CD8-positive, alpha-beta T cell (primary cell): ENCODE measurements at places on chromosomes 6 and 20.
A peak's percentile ranks its signal among the peaks of the same experiment; 100 is the strongest.

GRCh38 chr6:126066053-126067048, 80.0 kb downstream of the TRMT11 start:
- no peak for DNase-seq

GRCh38 chr20:57878786-57879424, 169.1 kb upstream of the PMEPA1 start:
- DNase-seq: no peak

GRCh38 chr6:155067956-155068615, 73.0 kb downstream of the TIAM2 start:
- DNase-seq: no peak

DNA sequence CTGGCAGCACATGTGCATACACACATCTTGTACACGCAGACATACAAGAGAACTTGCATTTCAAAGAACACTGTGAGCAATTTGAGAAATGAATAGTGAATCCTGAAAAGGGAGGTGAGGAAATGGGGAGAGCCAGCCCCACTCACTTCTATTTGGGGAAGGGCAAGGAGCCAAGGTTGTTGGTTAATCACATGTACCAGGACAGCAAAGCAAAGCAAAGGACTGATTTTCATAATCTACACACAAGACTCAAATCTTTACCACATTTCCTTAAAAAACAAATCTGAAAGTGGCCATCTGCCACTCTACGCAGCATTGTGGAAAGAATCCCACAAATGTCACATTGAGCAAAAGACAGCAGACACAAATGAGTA, 35.0 kb upstream of the KIF16B start:
- DNase-seq: no peak

GRCh38 chr6:131443514-131443913, 129.5 kb upstream of the ARG1 start:
- DNase-seq: peak; percentile 51

GRCh38 chr6:170089963-170090362, 200.9 kb downstream of the DLL1 start:
- DNase-seq: no peak

DNA sequence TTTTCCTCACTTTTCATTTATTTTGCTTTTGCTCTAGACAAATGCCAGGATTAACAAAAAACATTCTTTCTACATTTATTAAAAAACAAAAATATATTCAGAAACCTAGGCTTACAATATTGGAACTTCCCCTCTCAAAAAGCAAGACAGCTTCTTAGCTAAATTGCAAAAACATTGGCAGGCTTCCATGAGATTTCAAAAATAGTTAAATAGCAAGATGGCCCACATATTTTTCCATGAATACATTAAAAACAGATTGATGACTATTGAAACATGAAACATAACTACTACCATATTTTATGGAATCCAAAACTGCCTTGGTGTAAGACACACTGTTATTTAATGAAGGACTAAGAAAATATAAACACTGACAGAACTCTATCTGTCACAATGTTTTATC, 92.0 kb downstream of the LY86 start:
- DNase-seq: no peak

DNA sequence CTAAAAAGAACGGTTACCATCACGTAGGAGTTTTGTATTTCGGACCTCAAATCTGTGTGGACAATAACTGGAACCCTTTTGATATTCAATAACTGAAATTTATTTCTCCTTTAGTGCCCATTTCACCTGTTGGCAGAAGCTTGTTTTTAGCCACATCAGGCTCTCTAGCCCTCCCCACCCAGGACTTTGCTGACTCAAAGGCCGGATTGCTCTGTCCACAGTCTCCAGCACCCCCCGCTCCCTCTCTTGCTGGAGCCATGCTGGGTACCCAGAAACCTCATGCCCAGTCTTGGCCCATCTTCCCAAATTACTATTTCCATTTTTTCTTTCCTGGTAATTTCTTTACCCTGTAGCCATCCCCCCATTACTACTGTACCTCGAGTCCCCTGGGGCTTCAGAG, 55.8 kb upstream of the DUSP22 start:
- no peak for DNase-seq

- DNase-seq: peak; percentile 49
Measured at GRCh38 chr6:107712665-107713551, 111.2 kb downstream of the SCML4 start.

GRCh38 chr6:36756786-36757185, 59.2 kb downstream of the RAB44 start:
- DNase-seq: no peak

GRCh38 chr20:14830466-14830865, 493.1 kb upstream of the FLRT3 start:
- no peak for DNase-seq

DNA sequence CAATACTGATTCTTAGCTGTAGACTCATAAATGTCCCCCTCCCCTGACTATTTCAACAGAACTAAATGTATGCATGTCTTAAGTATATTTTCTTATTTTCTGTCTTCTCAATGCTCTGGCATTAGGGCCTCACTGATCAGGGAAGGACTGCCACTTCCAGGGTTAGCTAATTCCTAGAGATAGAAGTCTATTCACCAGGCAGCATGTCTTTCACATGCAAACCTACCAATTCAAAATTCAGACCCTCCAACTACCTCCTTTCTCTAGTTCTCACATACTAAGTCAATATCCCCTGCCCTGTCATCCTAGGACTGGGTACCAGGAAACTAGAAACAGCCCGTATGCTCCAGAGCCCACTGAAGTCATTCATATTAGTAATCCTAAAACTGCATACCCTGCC, 132.3 kb downstream of the RALGAPA2 start:
- no peak for DNase-seq

- no peak for DNase-seq
Measured at GRCh38 chr20:64049060-64049877, at the start of gene SOX18. Gene SOX18, minus strand, starts transcription at chr20:64049639. Its CDS starts 123 bp downstream, at chr20:64049516.

- peak; percentile 54 for DNase-seq
Measured at GRCh38 chr20:38221119-38221589, 39.4 kb downstream of the KIAA1755 start.

- DNase-seq: no peak
Measured at GRCh38 chr6:15927531-15928225, 201.2 kb upstream of the MYLIP start.

GRCh38 chr20:32559753-32560380, 25.3 kb downstream of the NOL4L start:
- DNase-seq: no peak

DNA sequence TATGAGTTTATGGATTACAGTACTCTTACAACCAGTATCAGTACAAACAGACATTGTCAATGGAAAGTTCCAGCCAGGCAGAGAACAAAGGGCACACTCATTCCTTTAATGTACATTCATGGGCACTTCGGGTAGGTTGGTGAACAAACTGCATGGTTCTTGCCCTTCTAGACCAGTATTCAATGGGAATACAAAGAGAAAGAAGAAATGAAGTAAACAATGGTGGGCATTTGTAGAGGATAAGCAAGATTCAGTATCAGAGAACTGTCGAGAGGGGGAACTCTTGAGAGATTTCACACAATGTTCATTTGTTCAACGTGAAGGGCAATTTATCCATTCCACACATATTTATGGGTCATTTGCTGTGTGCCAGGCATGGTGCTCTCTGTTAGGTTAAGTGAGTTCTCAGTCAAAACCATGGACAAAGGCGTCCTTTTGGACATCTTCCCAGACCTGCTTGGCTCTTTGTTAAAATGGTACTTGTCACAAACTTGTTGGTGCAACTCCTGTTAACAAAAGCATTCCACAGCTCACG, 714.8 kb downstream of the DHX35 start:
- DNase-seq: no peak

DNA sequence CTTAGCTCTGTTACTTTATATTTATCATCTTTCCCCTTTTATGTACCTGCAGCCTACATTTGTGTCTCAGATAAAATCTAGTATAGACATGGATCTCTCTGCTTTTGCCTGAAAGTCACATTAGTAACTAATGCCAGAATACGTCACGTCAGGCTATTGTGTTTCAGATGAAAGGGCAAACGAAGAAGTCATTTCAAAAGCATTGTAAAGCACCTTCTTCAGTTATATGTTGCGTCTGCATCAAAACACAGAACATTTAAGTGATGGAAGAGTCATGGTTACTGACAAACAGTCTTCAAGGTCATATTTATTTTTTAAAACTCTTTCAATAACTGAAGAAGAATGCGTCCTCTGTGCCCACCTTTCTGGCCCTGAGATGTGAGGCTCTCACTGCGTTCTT, 119.1 kb downstream of the SMOC2 start:
- no peak for DNase-seq

GRCh38 chr6:26087284-26088115, at the start of gene HFE:
Gene HFE, plus strand, starts transcription at chr6:26087429. Its CDS starts 12 bp downstream, at chr6:26087441.
- peak; percentile 10 for DNase-seq

DNA sequence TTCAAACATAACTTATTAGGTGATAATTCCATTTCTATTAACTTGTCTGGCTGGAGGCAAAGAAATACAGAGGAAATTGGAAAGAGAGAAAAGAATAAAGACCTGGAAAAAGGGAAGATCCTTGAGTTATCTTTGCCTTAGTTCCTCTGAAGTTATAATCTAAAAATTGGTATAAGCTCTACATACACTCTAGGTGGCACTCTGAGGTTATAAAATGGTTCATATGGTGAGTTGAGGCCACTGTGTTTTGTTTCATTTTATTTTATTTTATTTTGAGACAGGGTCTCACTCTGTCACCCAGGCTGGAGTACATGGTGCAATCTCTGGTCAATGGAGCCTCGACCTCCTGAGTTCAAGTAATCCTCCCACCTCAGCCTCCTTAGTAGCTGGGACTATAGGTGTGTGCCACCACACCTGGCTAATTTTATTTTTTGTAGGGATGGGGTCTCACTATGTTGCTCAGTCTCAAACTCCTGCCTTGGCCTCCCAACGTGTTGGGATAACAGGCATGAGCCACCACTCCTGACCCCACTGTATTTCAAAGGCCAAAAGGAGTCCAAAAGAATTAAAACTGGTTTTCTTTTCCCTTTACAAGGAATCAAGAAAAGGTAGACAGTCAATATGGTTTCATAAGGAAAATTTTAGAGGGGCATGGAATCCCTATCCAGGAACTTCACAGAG, 19.4 kb downstream of the GPX6 start:
- DNase-seq: no peak

DNA sequence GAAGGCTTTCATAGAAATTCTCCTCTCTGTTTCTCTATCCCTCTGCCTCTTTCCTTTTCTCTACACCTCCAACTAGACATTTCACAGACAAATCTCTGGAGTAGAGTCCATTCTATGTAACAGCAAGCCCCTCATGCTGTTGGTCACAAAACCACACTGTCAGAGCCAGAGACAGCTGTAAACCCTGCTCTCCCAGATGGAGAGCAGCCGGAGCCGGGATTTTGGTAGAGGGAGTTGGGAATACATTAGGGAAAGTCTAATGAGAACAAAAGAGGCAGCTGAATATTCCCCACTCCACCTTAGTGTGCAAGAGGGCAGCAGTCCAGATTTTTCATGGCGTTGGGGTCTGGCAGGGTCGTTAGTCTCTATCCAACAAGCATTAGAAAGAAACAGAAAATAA, 68.3 kb upstream of the EDN1 start:
- no peak for DNase-seq

DNA sequence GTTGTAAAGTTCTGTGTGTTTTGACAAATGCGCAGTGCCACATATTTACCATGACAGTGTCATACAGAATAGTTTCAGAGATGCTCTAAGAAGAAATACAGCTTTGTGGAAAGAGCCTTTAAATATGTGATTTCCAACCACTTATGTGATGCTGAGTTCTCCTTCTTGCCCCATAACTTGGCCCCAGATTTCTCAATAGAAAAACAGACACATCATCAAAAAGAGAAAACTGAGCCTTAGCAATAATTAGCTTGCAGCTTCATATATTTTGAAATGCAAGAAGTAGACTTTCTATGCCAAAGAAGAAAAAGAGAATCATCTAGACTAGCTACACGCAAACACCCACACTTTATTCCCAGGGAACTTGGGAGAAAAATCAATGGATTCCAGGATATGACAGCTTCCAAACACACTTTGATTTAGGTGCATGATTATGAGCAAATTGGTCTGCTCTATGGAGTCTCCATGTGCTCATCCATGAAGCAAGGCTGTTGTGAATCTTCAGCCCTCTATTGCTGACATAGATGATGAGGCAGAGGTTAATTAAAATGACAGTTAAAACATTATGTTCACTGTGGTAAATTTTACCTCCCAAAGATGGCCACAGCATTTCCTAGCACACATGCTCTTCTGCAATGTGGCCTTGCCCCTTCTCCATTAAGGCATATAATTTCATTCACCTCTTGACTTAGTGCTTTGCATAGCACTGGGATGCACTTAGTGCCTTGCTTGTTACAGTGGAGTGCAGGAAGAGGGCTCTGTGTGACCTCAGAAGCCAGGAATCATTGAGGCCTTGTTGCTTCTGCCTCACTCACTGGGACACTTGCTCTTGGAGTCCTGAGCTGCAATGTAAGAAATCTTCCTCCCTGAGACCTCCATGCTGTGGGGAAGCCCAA, 174.6 kb downstream of the SYNDIG1 start:
- no peak for DNase-seq

DNA sequence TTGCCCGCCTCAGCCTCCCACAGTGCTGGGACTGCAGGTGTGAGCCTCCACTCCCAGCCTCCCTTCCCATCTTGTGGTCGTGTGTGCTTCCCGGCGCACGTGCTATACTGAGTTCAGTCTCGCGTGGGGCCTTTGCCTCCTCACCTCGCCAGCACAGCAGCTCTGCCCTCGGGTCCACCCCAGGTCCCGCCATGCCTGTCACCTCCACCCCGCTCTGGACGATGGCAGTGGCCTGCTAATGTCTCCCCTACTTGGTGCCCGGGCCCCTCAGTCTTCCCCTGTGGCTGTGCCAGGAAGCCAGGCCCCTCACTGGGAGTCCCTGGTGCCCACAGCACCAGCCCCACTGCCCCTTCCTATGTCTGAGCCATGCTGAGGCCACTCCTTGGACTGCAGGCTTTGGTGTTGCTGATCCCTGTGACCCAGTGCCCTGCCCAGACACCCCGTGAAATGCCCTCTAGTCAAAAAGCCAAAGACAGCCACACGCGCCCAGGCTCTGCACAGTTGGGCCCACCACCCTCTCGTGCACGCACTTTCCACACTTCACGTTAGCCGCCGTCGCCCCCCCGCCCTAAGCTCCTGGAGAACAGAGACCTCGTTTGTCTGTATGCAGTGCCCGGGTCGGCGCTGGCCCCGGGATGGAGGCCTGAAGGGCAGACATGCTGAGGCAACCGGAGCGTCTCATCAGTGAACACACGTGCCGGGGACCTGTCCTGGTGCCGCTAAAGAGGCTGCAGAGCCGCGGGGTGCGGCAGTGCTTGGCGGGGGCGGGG, 14.3 kb downstream of the HRH3 start:
- no peak for DNase-seq

DNA sequence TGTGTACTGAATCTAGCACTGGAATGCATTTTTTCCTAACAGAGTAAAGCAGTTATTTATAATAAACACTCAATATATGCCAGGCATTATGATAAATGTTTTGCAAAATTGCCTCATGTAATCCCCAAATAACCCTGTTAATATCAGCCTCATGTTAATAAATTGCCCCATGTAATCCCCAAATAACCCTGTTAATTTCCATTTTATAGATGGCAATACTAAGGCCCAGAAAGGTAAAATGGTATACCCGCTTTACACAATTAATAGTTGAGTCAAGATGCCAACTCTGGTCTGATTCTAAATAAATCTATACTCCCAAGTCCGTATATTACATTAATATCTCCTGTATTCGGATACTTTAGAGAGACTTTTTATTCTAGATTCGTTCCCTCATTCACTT, 6.3 kb downstream of the MYB start:
- DNase-seq: no peak
